ENCODE measurements at places on chromosomes 7 and 10.

DNA sequence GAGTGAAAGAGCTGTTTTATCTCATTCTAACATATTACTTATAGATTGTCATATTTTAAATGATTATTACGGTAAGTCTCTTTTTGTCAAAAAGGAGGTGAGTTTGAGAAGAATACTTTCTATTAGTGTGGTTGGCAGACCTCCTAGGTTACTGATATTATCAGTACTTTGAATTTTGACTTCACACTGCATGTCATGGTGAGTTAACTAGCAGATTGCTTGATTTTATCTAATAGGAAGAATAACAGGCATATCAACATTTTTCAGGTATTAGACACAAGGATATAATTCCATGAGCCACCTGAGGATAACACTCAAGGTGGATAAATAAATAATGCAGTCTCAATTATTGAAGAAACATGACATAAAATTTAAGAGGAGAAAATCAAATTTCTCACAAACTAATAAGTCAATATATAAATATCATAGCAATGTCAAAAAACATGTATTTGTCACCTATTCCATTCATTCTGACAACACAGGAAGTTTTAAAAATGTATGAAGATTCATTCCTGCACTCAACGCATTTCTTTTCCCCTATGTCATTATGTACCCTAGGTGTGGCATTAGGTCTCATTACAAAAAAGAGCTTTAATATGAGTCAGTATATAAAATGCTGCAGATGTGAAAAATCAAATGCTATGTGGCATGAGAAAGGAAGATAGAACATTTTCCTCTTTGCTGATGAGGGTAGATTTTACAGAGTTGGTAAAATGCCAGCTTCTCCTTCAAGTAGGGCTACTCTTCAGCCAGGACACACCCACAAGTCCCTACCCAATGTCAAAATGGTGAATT lies 1621.6 kb downstream of the REEP3 start:
- peak; percentile 6 for DNase-seq

DNA sequence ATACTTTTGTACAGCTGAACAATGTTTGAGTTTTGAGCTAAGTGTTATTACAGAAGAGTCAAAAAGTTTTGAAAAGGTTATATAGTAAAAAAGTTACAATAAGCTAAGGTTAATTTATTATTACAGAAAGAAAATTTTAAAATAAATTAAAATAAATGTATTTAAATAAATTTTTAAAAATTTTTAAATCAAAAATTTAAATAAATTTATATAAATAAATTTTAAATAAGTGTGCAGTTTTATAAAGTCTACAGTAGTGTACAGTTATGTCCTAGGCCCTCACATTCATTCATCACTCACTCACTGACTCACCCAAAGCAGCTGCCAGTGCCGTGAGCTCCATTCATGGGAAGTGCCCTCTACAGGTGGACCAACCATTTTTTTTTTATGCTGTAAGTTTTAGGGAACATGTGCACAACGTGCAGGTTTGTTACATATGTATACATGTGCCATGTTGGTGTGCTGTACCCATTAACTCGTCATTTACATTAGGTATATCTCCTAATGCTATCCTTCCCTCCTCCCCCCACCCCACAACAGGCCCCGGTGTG lies 462.9 kb upstream of the ZMIZ1 start:
- DNase-seq, result peak; percentile 61

- no peak for DNase-seq
These were observed 29.1 kb upstream of the LHFPL3 start for GRCh38 chr7:104299323-104299722.

DNA sequence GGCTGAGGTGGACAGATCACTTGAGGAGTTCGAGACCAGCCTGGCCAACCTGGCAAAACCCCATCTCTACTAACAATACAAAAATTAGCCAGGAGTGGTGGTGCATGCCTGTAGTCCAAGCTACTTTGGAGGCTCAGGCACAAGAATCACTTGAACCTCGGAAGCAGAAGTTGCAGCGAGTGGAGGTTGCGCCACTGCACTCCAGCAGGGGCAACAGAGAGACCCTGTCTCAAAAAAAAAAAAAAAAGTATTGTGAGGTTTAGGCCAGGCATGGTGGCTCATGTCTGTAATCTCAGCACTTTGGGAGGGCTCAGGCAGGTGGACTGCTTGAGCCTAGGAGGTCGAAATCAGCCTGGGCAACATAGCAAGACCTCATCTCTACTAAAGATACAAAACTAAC lies 16.0 kb downstream of the TET1 start:
- DNase-seq, result no peak

GRCh38 chr10:31031205-31031557 lies 484 bp downstream of the ZNF438 start:
- peak; percentile 14 for DNase-seq

- DNase-seq, result peak; percentile 29
These were observed 12.9 kb downstream of the AGK start for GRCh38 chr7:141563956-141564623.
